ENCODE measurements at places on chromosomes 6 and 20. TPM values are rescaled to one million over a fixed set of nuclear protein-coding genes. Genes with fewer than 3 reads are reported as not detected.

The GSTA3 gene
- total RNA-seq: 2.4 TPM

The HCRTR2 gene
- not detected for total RNA-seq

The MAK gene
- total RNA-seq: 0.20 TPM

GRCh38 chr6:148244217-148244935 is 98.3 kb upstream of the SASH1 start:
- DNase-seq: no peak

- DNase-seq: no peak
Measured at GRCh38 chr20:17645546-17646208, 36.4 kb downstream of the RRBP1 start.

DNA sequence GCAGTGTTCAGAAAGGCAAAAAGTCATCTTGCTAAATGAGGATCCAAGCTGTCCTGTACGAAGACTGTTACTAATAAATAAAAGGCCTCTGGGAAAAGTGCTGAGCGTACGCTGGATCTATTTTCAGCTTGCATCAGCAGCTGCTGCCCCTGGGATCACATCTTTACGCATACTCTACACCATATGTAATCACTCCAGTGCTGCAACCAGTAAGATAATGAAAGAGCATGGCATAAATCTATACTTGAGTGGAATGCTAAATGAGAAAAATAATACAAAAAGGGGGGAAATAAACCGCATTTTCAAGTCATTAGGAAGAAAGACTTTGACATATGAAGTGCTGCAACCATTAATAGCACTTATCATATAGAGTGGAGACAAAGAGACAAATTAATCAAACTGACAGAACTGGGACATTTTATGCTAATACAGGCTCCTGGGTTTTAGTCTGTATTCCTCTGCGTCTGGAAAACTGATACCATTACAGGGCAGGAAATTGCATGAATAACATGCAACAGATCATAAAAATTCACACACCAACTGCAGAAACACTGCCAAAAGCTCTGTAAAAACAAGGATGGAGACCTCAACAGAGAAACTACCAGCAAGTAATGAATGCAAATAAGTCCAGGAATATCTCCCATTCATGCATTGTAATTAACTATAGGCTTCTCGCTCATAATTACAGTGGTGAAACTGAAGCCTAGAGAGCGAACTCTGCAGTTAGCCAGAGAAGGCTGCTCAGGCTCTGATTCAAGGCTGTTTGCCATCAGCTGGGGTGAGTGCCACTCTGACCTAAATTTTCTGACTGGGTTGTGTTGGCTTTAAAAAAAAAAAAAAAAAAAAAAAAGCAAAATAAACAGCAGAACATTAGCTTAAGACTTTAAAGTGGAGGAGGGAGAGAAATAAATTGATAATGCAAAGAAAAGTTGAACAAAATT is 83.8 kb downstream of the GJA10 start:
- DNase-seq: no peak

DNA sequence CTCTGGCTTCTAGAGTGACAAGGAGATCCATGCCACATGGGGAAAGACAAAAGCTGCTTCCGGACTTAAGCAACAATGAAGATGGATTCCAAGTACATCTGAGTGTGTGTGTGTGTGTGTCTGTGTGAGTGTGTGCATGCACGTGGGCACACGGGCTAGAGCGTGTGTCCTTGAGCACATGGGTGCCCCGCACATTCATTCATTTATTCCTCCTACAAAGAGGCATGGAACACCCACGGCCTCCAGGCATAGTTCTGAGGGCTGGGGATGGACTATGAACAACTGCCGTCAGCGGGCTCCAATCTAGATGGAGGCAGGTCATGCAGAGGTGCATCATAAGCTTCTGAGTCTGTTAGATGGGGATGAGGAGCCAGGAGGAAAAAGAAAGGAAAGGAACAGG is 49.1 kb downstream of the GRM4 start:
- DNase-seq: no peak

GRCh38 chr20:11011653-11012052 is 337.9 kb upstream of the JAG1 start:
- DNase-seq: no peak

DNA sequence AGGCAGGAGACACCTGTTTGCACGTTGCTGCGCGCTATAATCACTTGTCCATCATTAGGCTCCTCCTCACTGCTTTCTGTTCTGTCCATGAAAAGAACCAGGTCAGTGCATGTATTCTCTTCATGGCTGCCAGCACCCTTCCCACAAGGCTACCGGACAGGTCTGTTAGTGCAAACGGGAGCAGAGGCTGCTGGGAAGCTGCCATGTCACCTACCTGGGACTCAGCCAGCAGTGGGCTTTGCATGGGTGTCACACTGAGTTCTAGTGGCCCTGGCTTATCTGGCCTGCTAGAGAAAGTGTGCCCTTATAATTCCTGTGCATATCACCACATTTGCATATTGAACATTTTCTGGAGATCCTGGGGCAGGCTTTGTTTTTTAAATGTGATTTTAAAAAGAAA is 24.8 kb downstream of the LYRM2 start:
- no peak for DNase-seq

- DNase-seq: no peak
Measured at GRCh38 chr6:67200626-67201403, 1434.3 kb upstream of the ADGRB3 start.

- DNase-seq: no peak
Measured at GRCh38 chr6:135665935-135666334, 168.4 kb upstream of the AHI1 start.

- no peak for DNase-seq
Measured at GRCh38 chr6:127131275-127131674, 12.8 kb downstream of the RSPO3 start.

The WFDC9 gene
- not detected for total RNA-seq

GRCh38 chr6:80235647-80236046 is 129.2 kb downstream of the BCKDHB start:
- no peak for DNase-seq

DNA sequence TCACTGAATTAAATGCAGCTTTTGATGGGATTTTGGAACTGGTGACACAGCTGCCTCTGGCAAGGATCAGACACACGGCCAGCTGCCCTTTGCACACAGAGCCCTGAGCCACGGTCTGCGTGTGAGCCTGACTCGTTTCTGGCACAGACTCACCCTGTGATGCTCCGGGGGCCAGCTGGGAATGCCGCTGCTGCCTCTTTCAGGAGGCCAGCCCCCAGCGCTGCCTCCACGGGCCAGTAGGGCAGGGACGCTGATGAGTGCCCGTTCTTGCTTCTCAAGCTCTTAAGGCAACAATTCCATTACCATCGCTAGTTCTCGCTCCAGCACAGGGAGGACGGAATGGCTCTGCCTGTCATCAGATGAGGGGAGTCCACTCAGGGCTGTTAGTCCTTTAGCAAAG is 61.6 kb downstream of the IRF4 start:
- no peak for DNase-seq

The TSPO2 gene
- not detected for total RNA-seq

DNA sequence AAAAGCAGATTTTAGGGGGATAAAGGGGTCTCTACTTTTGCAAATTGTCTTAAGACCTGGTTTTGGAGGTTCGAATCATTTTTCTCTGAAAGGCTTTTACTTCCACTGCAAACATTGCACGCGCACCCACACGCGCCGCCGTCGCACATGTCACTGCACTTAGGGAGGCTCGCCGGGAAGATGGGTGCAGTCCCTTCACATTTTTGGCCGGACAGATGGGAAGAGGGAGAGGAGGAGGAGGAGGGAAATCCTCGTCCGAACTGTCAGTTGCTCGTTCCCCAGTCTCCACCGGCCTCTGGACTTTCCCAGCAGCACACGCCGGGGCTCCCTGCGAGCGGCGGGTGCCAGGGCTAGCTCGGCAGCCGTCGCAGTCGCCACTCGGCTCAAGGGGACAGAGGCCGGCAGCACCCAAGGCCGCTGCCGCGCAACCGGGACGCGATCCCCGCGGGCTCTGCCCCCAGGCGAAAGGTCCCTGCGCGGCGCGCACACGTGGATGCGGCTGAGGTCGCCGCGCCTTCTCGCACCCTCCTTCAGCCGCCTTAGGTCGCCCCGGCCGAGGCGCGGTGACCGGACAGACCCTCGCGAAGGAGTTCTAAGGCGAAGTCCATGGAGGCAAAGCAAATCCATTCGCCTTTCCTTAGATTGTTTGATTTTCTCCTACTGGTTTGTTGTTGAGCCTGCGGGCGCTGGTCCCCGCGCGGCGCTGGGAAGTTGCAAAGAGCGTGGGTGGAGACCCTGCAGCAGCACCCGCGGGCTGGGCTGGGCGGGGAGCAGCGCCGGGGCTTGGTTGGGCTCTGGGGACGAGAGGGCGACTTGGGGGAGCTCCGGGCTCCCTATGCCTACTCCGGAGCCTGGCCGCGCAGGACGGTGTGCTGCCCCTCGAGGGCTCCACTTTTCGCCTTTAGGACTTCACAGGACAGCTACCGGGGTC is 1.2 kb downstream of the MYB start:
- peak; percentile 40 for DNase-seq

- DNase-seq: peak; percentile 25
Measured at GRCh38 chr20:51258582-51259165, 235.8 kb upstream of the KCNG1 start.

DNA sequence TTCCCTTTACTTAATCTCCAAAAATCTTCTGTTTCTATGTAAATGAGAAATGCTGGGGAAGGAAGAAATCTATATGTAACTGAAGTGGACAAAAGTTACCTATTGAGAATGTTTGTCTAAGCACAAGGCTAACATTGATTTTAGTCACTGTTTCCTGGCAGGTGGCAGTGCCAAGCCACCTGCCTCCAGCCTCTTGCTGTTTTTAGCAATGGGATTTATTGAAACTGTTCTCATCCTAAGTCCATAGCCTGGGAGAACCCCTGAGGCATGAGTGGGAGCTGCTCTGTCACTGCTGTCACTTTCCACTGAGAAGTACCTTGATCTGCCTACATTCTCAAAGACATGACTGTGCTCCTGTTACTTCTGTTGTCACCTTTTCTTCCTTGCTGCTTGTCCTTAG is 14.7 kb downstream of the ENPP3 start:
- no peak for DNase-seq

DNA sequence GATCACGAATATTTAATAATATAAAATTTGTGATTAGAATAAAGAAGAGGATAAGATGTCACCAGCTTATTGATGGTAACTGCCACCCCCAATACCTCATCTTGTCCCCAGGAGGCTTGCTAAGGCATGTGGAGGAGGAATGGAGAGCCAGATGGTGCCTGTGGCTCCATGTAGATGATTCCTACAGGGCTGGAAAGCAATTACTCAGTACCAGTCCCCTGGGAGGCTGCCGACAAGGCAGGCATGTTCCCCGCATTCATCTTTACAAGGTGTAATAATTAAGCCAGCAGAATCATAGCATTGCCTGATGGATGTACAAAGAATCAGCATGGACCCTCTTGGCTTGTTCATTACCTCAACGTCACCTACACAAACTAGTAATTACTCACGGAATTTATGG is 155.3 kb downstream of the PLCB1 start:
- no peak for DNase-seq

DNA sequence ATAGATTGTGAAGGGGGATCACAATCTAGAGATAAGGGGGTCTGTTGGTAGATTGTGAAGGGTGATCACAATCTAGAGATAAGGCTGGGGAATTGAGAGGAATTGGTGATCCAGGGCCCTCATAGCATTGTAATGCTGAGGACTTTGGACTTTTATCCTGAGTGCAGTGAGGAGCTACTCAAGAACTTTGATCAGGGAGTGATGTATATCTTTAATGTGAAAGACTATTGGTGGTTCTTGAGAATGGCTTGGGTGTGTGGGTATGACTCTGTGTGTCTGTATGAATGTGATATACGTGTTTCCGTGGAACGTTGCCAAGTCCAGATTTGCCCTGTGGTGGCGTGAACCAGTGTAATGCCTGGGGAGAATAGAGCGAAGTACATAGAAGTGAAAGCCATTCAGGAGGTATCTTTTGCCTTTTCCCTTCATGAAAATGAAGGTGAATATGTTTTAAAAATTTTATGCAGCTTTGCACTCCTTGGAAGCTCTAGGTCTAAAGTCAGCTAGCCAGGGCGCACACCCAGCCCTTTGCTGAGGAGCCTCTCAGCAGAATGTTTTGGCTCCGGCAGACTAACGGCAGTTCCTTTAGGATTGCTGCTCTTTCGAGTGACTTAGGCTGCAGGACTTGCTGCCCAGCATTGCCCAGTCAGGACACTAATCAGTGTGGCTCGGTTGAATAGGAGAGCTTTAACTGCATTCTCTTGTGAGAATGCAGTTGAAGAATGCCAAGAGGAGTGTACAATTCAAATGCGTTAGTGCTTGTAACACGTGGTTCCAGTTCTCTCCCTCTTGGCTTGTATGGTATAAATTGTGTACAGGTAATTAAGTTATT is 3.5 kb downstream of the ZFAND3 start:
- DNase-seq: no peak

- DNase-seq: no peak
Measured at GRCh38 chr20:51756653-51757052, 11.5 kb downstream of the ATP9A start.

DNA sequence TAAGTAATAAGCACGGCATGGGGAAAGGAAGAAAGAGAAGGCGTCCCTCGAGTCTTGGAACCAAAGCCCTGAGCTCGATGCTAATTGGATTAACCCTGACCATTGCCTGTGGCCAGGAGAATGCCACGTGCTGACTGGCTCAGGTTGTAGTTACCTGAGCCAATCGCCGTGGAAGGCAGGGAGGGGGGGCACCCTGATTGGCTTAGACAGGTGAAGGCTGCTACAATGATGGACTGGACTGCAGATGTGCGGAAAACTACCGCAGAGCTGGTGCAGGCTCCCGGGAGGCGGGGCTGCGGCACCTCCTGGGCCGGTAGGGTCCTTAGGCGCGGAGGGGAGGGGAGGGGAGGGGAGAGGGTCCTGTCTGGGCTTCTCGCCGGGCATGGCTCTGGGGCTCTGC is 121.3 kb downstream of the TFAP2C start:
- DNase-seq: peak; percentile 42

GRCh38 chr20:49635166-49635565 is 67.2 kb upstream of the PTGIS start:
- no peak for DNase-seq

DNA sequence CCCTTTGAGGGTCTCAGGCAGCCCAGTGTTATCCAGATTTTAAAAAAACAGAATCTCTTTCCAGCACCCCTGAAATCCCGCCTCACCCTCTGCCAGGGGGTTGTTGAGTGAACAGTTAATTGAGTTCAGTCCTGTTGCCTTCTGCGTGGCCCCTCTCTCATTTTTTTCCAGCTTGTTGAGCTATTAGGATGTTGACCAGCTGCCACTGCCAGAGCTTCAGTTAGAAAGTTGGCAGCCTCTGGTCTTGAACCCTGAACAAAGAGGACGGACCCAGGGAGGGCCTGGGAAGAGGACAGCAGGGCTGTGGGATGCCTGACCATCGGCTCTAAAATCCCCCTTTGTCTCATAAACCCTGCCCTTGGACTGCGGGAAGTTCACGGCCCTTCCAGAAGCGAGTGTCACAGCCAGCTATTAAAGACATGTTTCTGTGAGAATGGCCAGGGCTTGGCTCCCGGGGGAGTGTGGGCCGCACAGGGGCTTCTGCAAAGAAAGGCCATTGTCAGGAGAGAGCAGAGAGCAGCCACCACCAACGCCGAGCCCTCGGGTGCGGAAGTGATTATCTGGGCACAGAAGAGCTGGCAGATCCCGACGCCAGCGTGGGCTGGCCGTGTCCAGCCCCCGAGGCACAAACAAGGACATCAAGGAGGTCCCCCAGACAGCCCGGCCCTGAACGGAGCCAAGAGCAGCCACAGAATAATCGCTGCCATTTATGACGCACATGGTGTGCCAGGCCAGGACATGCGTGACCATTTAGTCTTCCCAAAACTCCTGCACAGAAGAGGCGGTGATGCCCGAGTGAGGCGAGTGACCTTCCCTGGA is 189.0 kb downstream of the ANKRD60 start:
- peak; percentile 48 for DNase-seq

All from M059J (cell line).